ENCODE measurements at places on chromosomes 5 and 9.
A peak's percentile ranks its signal among the peaks of the same experiment; 100 is the strongest.

DNA sequence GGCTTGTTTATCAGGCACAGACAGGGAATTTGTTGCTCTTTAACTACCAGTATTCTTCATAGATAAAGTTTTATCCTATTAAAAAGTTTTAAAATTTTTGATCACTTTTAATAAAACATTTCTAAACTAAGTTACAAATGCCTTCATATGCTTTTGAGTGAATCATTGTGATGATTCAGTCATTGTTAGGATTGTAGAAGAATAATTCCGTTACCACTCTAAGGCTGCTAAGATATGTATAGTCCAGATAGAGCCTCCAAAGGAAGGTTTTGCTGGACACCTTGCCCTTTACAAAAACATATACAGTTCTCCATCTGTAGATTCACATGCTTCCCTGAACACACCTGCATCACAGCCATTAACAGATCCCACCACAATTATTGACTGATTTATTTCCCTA, 233.7 kb downstream of the SPOCK1 start:
- DNase-seq, result no peak

DNA sequence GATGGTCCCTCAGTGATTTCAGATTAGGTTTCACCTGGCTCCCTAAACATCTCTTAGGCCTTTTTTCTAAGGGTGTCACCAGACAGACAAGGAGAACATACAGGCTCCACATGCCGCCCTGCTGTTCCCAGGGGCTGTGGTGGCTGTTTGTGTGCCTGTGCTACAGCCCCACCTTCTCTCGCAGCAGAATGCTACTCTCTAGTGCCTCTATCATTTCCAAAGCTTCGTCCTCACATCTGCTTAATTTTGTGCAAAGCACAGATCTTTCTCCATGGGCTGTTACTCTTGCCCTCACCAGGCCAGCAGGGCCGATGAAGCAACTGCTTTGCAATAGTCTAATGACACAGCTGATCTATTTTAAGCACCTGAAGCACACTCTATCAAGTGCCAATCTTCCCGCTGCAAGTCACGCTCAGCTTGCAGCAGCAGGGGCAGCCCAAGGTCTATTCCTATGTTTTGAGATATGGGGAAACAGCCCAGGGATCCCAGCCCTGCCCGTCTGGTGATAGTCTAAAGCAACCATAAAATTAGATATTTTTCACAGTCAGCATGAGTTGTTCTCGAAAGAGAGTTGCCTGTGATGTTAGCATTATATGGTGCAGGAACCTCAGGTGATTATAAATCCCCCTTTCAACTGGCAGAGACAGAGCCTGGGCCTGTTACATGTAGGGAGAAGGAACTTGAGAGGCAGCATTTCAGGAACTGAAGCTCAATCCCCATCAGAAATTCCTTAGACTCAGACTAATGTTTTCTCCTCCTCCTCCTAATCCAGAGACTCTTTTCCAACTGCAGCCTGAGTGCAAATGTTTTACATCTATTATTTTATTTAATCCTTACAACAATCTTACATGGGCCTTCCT, 12.7 kb downstream of the ABLIM3 start:
- DNase-seq, result no peak

- no peak for DNase-seq
Observed at GRCh38 chr9:81573415-81574321, 115.7 kb downstream of the TLE1 start.

- no peak for DNase-seq
Observed at GRCh38 chr5:14109771-14110170, 33.4 kb upstream of the TRIO start.

- no peak for DNase-seq
Observed at GRCh38 chr5:167709625-167710024, 581.8 kb upstream of the WWC1 start.

DNA sequence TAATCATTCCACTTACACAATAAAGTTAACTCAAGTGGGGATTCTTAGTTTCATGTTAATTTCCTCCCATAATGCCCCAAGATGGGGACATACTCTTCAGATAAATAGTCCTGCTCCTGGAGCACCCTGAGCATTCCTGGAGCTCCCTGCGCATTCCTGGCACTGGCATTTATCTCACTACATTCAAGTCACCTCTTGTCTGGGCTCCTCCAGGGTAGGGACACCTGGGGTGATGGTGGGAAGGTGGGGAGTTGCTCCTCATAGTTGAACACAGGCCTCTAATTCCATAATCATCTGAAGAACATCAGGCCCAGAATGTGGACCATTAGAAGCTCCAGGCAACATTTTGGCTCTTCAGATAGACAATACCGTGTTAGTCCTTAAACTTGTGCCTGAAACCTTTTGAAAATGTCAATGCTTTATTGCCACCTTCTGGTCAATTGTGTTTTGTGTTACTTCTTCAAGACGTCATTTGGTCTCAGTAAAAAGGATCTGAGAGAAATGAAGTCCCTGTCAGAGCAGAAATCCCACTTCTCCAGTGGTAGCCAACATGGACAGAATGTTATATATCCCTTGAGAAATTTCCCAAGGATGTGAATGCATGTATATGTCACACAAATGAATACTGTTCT, 14.2 kb upstream of the AGGF1 start:
- DNase-seq, result peak; percentile 62

Measured in AML-193 (cell line).